DMS153 (cell line): ENCODE measurements at places on chromosomes 6 and 20.
A peak's percentile ranks its signal among the peaks of the same experiment; 100 is the strongest.

DNA sequence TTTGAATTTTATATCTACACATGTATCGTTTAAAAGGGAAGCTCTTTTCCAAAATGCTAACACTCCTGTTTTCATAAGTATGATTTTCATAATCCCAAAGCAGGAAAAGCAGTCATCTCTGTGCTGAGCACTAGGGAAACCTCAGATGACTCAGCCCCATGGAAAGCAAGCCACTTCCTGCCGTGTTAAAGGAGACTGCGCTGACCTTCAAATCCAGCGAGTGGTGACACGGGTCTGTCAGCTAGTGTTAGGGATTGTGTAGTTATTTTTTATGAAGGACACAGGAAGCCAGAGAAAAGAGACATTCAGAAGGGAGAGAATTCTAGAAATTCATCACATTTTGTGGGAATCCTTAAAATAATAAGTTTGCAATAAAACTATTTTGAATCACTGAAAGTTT, 57.0 kb upstream of the CD93 start:
- peak; percentile 60 for DNase-seq

DNA sequence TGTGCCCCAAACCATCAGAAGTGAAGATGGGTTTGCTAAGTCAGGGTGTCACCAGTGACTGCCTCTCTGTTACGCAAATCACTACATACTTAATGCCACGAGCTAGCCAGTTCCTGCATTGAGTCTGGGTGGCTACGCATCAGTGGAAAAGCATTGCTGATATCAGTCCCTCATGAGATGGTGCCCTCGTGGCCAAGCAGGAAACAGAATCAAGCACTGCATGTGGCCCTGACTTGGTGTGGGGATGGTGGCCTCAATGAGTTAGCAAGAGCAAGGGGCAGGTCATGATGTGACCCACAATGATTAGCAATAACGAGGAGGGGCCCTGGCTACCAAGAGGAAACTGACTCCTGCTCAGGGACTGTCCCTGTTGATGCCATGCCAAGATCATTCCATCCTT, 51.6 kb upstream of the FNDC1 start:
- DNase-seq, result no peak

DNA sequence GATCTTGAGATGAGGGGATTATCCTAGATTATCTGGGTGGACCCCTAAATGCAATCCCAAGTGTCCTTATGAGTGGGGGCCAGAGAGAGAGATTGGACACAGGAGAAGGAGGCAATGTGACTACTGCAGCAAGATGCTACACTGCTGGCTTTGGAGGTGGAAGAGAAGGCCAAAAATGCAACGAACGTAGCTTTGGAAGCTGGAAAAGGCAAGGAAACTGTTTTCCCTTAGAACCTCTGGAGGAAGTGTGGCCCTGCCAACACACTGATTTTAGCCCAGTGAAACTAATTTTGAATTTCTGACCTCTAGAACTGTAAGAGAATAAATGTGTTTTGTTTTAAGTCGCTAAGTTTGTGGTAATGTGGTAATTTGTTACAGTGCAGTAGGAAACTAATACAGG, 15.7 kb downstream of the PPARD start:
- no peak for DNase-seq

DNA sequence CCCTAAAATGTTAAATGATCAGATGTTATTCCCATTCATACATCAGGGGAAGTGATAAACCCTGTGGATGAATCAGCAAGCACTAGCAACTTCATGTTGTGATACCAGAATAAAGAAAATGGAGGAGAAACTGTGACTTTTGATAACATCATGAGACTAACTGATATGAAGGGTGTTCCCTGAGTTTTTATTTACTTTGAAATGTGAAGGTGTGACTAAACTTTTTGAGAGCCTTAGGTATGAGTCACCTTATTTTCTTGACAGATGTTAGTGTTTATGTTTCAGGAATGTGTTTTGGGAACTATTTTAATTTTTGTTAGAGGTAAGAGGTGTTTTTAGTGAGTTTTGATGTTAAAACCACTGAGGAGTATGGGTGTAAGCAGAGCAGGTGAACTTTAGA, 4.4 kb downstream of the PARD6B start:
- no peak for DNase-seq

DNA sequence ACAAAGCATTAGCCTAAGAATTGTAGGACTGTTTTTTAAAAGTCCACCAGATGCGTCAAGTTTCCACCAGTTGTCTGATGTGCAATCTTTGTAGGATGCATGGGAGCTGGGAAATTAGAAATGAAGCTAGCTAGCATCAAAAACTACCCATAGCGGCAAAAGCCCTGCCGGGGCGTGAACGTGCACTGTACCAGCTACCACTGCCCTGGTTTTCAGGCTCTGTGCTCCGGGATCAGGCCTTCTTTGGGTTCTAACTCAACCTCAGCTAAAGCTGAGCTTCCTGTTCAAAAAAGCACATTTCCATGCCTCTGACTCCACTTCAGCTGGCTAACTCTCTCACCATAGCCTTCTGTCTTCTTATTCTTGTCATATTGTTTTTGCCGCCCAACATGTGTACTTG, 26.9 kb upstream of the FUCA2 start:
- no peak for DNase-seq

DNA sequence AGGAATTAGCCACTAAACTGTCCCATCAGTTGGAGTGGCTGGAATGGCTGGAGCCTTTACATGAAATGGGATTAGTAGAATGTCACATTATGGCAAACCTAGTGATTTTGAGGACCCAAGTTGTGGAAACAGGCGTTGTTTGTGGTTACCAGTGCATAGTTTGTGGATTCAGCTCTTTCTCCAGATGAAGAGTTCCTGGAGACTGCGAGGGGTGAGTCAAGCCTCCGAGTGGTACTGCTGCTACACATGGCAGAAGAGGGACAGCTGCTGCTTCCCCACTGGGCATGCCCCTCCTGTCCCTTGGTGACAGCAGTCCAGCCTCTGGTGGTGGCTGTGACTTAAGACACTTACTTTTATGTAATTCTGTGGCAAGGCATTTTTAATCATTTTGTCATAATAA, 94.2 kb upstream of the SCP2D1 start:
- DNase-seq, result no peak

DNA sequence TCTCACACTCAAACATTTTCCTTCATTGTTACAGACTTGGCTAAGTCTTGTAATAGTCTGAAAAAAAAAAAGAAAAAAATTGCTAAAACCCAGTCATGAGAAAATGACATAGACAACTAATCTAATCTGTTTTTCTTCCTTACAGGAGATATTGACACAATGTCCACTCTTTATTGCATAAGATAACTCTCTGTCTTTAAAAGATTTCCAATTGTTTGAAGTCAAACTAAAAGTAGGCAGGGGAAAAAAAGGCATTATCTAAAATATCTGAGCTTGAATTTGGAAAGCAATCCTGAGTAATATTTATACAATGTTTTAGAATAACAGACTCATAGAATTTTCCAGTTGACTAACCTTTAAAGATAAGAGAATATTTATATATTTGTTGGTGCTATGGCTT, 233.0 kb upstream of the CEP162 start:
- no peak for DNase-seq

- no peak for DNase-seq
Measured at GRCh38 chr6:33029328-33030184, 20.2 kb upstream of the HLA-DOA start.

DNA sequence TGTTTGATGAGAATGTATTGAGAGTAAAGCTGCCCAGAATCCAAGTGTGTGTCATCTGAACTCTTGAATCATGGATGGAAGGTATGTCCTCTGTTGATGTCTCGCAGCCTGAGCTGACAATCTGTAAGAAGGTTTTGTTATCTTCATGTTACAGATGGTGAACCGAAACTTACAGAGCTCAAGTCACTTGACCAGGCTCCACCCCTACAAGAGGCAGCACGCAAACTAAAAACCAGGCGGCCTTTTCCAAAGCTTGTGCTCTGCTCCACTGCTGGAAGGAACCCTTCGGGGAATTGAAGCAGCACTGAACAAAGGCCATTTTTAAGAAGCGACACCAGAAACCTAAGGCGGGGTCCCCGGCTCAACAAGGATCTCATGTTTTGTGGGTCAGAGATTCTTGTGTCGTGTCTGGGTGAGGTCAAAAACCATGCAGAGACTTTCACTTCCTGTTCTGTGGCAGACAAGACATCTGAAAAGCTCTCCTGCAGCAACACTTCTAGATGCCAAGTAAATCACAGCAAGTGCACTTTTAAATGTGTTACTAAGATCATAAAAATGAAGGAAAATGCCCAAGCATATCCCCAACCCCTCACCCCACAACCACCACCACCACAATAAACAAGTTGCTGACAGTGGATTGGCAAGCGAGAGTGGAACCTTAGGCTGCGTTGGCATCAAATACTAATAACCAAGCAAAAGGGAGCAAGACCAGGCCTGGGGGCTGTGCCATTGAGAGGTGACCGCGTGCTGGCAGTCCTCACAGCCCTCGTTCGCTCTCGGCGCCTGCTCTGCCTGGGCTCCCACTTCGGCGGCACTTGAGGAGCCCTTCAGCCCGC, 27.3 kb downstream of the NQO2 start:
- DNase-seq, result no peak

DNA sequence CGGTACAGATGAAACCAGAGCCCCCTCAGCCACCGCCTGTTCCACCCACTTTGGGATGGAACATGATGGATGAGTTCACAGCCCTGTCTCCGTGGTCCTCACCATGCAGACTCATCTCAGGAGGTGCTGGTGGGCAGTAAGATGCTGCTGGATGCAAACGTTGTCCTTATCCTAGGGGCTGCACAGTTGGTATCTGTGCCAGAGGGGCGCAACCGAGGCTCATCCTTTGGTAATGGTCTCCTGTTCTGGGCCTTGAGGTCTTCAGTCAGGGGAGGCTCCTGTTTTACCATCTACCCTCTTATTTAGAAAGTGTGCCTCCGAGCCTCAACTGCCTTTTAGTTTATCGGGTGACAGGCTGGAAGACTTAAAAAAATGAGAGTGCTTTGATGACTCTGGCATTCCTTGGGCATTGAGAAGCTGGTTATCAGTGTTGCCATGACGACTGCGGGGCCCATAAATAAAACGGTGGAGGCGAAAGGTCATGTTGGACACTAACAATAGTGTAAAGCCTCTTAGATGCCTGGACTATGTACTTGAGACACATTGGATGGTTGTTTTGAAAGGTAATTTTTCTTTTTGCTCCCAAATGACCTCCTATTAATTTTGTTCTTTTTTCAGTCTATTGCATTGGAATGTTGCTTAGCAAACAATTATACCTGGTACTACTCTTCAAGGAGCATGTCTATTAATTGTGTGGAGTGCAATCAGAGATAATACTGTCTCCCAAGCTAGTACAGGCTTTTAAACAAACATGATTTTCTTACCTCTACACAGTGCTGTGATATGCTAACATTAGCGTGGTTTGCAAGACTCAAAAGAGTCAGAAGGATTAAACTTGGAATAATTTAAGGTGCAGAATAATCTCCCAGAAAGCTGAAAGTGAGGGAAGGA, 74.2 kb upstream of the DSP start:
- no peak for DNase-seq

DNA sequence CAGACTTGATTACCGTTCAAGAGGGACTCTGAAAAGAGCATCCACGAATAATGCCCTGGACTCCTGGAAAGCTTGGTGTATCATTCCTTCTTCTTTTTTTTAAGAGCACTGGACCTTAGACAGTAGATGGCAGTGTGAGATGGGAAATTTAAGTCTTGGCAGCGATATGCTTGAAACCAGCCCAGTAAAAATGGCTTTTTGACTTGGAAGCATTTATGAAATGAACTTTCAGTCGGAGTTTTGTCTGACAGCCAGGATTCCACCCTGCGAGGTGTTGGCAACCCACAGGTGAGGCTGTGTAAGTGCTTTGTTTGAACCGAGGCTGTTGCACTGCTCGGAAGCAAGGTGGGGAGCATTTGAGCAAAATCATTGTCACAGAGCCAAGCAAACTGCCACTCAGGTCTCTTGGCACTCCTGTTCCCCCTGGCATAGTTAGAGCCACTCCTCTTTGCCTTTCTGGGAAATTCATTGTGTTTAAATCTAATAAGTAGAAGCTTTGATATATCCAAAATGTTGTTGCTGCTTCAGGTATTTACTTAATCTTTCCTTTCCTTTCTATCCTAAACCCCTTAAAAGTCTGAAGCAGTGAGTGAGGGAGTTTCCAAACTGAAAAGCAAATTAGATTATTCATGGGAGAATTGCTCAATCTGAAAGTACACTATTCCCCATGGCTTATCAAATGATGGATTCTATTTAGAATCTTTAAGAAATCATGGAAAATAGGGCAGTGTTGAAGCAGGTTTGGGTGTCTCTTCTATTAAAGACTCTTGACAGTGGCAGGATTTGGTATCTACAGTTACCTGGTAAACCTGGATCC, 272.8 kb upstream of the SLC35B3 start:
- DNase-seq, result peak; percentile 50

GRCh38 chr20:60054716-60055634, 96.8 kb downstream of the CDH26 start:
- no peak for DNase-seq

GRCh38 chr6:4300917-4301316, 165.5 kb upstream of the ECI2 start:
- DNase-seq, result no peak

DNA sequence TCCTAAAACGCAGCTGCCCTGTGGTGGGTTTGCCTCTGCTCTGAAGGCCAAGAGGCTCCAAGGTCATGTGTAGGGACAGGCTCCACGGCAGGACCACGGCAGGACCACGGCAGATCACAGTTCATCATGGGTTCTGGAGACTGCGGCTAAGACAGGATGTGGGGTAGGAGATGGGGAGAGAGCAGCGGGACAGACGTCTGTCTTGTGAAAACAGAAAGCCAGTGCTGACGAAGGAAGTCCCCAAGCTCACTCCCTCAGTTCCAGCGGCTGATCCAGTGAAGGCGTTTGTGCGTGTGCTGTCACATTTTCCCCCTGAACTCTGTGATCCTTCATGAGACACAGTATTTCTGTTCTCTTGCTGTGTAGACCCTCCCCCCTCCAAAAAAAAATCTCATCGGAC, 67.9 kb upstream of the PTGIS start:
- DNase-seq, result no peak

GRCh38 chr6:56668158-56668557, 25.5 kb upstream of the DST start:
- DNase-seq, result no peak

GRCh38 chr6:33443025-33443424, 11.4 kb upstream of the ZBTB9 start:
- DNase-seq, result no peak

DNA sequence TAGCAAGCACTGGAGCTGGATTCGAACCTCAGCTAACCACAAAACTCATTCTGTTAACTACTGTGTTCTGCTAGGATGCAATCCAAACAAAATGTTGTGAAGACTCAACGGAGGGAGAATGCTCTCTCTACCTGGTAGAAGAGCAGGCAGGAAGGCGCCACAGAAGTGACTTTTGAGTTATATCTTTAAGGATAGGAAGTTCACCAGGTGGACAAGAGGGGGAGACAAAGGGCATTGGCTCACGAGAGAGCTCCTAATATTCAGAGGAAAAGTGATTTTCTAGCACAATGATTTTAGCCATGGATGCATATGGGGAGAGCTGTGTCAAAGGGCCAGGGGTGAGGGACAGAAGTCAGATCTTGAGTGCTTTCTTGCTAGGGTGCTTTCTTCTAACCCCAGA, 108.4 kb upstream of the MAFB start:
- DNase-seq, result no peak
